ENCODE measurements at places on chromosomes 7 and 10. TPM values are rescaled to one million over a fixed set of nuclear protein-coding genes. Genes with fewer than 3 reads are reported as not detected.

DNA sequence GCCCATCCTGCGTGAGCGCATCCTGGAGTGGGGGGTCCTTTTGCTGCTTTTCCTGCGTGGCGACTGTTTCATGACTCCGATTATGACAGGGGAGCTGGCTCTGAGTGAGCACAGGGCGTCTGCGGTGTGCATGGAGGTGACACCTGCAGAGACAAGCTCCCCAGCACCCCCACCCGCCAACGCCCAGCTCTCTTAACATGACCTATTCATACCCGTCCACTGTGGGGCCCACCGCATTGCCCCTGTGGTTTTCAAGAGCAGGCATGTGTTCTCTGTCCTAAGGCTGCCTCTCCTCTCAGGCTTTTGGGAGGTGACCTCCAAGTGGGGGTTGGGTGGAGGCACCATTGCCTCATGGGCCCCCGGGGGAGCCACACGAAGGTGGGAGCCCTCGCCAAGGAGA is 500.7 kb downstream of the TCERG1L start:
- DNase-seq = no peak

The GPER1 gene
- 4.5 TPM for total RNA-seq

DNA sequence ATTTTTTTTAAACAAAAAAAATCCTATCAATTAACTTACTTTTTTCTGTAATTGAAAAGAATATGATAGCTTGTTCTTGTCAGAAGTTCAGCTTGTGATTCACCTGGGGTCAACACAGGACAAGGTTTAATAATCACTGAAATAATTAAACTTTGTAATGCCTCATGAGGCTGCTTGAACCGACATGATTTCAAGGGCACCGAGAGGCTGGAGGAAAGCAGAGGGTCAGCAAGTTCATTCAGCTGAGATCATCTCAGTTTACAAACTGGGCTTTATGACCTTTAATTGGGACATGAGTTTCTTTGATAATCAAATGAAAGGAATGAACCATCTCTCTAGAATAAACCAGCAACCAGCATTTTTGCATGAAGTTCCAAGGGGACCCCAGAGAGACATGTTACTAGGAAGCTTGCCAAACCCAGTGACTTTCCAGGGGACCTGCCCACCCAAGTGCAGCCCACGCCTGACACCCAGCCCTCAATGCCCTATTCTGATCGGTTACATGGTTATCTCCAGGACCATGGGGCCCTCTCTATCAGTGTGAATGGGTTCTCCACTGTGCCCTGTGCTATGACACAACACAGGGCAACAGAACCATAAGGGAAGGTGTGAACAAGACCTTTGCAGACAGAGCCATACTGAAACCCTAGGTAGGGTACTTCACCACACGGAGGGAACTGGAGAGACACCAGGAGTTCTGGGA is 7.8 kb upstream of the CYP3A4 start:
- DNase-seq = no peak

DNA sequence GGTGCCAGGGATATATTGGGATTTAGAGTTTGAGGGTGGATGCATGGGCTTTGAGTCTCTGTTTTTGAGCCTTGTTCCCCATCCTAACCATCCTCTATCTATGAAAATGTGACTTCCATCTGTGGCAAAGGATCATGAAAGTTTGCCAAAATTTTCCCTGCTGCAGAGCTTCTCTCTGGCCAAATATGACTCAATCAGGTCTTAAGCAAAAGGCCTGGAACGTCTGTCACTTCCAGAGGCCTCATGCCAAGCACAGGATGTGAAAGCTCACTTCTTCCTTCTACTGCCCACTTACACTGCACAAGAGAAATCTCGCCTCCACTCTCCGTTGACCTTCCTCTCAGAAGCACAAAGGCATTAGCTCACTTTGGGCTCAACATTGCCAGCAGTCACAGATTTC is 696.9 kb upstream of the NRP1 start:
- DNase-seq = no peak

The METTL27 gene
- total RNA-seq = 3.4 TPM

The KCP gene
- total RNA-seq = 0.88 TPM
